ENCODE measurements at places on chromosomes 6 and 20.

DNA sequence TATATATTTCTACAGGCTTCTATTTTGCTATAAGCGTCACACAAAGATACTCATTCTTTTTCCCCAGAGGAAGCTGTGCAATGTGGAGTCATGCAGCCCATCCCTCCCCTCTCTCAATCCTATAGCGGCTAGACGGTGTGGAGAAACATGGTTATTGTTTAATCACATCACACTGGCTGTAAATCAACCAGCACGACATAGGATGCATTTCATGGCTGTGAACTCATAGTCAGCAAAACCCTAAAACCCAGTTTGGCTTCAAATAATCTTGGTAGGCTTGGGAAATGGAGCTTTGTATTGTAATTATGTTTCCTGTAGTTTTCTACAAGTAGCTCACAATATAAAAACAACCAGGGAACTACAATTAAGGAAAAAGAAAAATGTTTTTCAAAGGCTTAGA lies 16.8 kb downstream of the FOXC1 start:
- DNase-seq: no peak

- DNase-seq: peak; percentile 34
These were observed 140.1 kb downstream of the QKI start for GRCh38 chr6:163554663-163555062.

DNA sequence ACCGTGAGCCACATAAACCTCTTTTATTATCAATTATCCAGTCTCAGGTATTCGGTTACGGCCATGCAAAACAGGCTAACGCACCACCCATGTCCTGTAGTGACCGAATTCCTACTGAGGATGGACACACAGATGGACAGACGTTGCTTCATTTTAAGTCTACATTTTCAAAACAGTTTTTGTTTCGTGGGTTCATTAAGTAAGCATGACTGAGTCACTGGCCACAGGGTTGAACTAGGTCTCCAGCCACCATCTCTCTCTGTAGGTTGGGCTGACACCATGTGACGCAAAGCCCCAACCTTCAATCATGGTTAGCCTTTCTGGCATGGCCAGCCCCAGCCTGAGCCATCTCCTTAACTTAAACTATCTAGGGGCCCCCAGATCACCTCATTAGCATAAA lies 110.0 kb upstream of the SLC22A23 start:
- no peak for DNase-seq

DNA sequence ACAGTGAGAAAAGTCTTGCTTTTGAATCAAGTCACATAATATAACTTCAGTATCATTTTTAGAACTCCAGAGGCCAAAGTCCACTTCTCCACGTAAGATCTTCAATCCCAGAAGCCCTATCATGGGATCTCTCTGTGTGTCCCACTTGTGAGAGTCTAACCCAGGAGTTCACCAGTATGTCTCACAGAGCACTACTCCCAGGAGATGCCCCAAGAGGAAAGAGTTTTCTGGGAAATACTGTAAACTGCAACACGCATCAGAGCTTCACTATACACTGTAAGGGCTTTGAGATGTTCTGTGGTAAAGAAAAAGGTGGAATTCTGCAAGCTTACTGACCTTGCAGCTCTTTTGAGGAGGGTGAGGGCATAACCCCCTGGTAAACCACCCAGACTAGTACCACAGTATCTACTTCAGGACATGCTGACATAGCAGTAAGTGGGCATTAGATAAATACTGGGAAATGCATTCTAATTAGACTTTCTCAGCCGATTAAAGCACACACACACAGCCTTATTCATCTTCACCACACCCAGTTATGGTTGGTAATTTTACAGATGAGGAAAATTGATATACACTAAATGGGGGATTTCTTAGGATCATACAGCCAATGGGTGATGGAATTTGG lies 12.3 kb downstream of the DCBLD1 start:
- DNase-seq: no peak

GRCh38 chr6:13474360-13474759 lies 13.0 kb downstream of the GFOD1 start:
- no peak for DNase-seq

All from activated CD4-positive, alpha-beta T cell treated with anti-CD3 and anti-CD28 coated beads, Interleukin-2, Interleukin-4, amounts not matched to agents 100 ng/mL and 50 ng/mL, durations not matched to agents 16 hours and 8 hours (primary cell).